CD4-positive, alpha-beta T cell treated with Interleukin-12 subunit alpha and Interleukin-12 subunit beta, for 1 hour (primary cell): ENCODE measurements at places on chromosomes 11 and 22.
A peak's percentile ranks its signal among the peaks of the same experiment; 100 is the strongest.

DNA sequence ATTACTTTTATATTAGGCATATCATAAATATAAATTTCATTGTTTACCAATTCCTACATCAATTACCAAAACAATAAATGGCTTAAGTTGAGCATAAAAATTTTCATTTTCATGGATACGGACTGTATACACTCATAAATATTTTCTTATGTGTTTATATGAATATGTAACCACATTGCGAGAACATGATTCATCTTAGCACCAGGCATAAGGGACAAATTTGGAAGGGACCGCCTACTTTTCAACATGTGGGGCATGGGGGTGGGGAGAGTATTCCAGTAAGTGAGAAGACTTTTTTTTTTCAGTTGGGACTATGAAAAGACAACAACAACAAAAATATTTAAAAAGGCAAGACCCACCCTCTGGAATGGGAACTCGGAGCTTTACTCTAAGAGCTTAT lies 296.1 kb downstream of the RAB38 start:
- DNase-seq: no peak

- DNase-seq: no peak
Observed at GRCh38 chr11:62909107-62909894, 11.9 kb downstream of the CHRM1 start.

- no peak for DNase-seq
Observed at GRCh38 chr11:115894176-115894575, 390.0 kb upstream of the CADM1 start.

DNA sequence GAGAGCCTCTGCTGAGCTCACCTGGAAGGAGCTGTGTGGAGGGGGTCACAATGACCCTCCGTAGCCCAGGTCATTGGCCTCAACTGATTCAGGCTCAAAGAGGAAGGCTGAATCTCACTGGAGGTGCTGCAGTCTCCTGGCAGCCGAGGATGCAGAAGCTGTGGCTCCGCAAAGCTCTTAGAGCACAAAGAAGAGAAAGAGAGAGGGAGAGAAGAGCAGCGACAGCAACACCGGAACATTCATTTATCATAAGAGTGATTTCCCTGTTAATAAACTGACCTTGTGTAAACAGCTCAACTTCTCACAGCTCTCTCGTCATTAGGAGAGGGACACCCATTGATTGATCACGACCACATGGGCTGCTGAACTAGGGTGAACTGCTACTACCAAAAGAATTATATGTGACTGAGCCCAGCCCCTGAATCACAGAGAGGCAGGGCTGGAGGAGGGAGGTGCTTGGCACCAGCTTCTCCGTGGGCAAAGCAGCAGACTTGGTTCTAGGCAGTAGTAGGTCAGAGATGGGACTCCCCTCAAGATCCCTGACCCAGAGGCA lies 281.7 kb downstream of the NXPE2 start:
- no peak for DNase-seq

DNA sequence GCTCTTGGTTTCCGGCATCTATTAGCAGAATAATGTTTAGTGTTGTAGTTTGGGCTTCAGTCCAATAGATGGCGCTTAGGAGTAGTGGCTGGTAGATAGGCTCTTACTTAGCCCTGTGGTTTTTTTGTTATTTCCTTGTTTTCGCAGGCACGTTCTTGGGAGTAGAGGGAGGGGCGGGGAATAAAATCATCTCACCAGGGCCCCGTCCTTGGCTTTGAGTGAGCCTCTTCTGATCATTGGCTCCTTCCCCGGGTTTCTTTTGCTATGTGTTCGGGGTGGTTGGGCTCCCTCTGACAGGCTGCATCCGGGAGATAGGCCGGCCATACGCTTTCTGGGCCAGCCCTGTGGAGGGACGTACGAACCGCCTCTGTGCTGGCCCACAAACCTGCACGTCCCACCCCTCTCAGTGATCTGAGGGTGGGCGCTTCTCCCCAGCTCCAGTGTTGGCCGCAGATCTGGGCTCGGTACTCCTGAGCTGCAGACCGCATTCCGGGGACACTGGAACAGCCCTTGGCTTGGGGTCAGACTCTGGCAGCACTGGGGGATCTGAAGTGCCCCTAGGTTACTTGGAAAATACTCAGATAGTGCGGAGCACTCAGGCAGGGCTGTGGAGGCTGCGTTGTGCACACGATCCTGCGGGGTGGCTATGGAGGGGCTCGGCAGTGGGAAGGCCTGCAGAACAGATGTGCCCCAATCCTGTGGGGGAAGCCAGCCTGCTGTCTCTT lies 217.0 kb downstream of the DYNC2H1 start:
- peak; percentile 64 for DNase-seq

DNA sequence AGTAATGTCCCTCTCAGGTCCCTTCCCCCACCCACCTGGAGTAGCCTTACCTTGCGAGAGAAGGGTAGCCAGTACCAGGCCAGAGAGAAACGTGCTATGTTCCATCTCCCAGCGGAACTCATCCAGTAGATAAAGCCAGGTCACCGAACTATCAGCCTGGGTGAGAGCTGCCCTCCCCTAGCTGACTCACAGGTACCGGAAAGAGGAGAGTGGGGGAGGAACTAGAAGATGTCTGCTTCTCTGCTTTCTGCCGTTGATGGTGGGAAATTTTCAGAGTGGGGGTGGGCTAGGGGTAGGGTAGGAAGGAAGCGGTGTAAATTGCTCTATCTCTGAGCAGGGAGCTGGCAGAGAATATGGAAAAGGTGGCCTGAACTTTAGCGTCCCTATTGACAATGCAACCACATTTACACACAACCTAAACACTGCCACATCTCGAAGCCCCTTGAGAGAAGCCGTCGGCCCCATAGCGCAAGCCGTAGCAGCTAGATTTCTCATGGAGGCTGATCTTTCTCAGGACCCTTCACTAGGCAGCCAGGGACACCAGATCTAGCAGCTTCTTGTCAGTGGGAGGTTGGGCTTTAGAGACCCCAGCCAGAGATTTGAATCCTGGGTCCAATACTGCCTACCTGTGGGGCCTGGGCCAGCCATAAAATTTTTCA lies at the start of gene CD3D:
CD3D (minus strand) TSS at position 203 of the 659 bp plus-strand sequence; CDS start at position 105, 98 bp downstream.
- DNase-seq: peak; percentile 81

DNA sequence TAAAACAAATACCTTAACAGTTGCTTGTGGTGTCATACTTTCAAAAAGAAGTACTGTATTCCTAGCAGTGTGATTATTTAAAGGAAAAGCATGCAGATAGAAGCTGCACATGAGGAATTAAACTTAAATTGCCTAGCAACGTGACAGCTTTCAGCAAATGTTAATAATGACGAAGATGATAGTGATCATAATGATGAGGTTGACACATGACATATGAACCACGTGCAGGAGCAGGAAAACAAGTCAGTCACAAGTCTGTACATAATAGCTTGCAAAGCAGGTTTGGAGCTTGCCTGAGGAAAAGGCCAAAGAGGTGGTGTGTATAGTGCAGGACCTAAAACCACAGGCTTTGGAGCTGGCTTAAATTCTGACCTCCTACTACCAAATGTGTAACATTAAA lies 30.6 kb upstream of the PIK3C2A start:
- no peak for DNase-seq

DNA sequence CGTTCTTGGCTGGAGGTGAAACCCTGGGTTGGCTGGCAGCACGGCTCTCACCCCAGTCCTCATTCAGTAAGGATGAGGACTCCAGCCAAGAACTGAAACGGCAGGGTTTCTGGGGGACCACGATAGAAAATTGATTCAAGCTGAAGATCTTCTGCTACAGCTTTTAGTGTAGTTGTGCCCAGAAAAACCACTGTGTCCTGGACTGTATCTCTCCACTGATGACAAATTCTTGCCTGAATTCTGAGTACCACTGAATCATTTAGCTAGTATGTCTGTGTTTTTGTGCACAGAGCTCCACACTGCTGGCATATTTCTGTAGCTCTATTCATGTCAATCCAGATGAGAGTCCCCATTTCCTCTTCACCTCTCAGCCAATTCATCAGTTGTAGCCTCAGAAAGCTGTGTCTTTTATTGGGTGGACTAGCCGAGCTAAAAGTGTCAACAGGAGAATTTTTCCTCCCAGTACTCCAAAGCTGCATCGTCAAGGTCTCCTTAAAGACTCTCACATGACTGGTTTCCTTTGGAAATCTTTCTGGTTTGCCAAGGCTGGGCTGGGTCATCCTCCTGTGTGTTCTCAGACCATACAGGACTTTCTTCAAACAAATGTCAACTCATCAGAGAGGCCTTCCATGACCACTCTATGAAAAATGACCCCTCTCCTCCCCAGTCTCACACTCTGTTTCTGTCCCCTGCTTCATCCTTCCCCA lies 144.6 kb downstream of the LDLRAD3 start:
- DNase-seq: no peak

GRCh38 chr11:95419915-95420314 lies 188.9 kb upstream of the SESN3 start:
- no peak for DNase-seq

DNA sequence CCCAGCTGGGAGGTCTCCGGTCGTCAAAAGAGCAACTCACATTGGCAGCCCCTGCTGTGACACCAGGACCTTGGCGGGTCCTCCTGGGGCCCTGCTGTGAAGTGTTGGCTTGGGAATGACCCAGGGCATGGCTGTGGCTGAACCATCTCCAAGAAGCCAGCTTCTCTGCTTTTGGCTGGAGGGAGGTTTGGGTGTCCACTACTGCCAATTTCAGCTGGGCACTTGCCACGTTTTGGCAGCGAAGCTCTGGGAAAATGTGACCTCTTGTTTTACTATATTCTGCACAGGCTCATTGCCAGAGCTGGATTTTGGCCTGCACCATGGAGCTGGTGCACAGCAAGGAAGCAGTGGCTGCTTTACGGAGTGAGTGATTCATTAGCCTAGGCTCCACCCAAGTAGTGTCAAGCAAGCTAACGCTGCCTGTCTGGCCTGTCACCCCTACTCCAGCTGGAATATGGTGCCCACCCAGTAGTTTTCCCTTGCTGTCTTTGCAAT lies 24.3 kb upstream of the SMCO4 start:
- no peak for DNase-seq

- DNase-seq: peak; percentile 64
Observed at GRCh38 chr11:121194731-121195596, 93.9 kb downstream of the TECTA start.

DNA sequence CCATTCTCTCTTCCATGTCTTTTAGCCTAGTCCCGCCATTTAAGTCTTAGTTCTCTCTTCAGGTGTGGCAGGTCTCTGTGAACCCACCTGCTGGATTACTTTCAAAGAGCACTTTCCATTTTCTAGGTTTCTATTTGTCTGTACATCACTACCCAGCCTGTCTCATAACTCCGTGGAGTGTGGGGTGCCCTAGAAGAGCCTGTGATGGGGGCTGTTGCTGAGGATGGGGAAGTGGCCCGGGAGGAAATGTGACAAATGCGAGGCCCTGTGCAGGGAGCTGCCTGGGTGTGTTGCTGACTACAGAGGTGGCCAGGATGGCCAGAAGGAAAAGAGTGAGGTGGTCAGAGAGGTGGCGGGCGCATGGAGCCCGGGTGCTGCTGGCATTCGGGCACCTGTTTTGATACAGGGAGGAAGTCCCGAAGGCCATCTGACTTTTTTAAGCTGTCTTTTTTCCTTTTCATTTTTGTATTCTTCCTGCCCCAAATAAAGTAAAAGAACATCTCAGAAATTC lies 10.7 kb downstream of the DGCR8 start:
- DNase-seq: no peak

GRCh38 chr11:44305470-44306051 lies 4.4 kb downstream of the ALX4 start:
- peak; percentile 26 for DNase-seq

- no peak for DNase-seq
Observed at GRCh38 chr11:72243173-72244059, 560 bp downstream of the PHOX2A start.

DNA sequence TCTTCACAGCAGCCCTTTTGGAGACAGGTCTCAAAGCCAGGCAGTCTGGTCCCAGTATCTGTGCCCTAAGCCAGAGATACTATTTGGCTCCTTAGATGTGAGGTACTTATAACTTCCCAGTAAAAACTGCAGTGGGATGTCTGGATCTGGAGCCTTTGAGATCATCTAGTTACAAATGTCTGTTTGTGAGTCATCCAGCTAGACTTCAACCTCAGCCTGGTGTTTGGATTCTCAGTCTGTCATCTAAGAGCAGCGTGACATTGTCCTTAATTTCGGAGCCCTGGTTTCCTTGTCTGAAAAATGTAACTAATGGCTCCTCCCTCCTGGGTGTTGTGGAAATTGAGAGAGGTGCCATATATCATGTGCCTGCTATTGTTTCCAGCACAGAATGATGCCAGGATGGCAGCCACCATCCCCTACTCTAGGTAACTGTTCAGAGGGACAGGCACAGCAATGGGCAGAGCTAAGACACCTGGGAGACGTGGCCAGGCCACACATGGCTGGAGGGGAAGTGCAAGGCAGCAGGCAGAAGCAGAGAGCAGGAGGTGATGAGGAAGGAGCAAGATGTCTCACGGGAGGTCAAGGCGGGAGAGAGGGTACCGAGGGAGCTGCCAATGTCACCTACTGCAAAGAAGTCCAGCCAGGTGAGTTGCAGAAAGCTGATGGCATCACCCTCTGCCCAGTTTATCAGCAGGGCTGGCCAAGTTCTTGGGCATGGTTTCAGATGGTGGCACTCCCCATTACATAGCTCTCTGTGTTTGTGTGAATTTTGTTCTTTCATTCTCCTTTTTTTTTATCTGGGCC lies 20.6 kb upstream of the ST3GAL4 start:
- no peak for DNase-seq

GRCh38 chr11:1428762-1429316 lies 39.1 kb downstream of the BRSK2 start:
- DNase-seq: no peak

DNA sequence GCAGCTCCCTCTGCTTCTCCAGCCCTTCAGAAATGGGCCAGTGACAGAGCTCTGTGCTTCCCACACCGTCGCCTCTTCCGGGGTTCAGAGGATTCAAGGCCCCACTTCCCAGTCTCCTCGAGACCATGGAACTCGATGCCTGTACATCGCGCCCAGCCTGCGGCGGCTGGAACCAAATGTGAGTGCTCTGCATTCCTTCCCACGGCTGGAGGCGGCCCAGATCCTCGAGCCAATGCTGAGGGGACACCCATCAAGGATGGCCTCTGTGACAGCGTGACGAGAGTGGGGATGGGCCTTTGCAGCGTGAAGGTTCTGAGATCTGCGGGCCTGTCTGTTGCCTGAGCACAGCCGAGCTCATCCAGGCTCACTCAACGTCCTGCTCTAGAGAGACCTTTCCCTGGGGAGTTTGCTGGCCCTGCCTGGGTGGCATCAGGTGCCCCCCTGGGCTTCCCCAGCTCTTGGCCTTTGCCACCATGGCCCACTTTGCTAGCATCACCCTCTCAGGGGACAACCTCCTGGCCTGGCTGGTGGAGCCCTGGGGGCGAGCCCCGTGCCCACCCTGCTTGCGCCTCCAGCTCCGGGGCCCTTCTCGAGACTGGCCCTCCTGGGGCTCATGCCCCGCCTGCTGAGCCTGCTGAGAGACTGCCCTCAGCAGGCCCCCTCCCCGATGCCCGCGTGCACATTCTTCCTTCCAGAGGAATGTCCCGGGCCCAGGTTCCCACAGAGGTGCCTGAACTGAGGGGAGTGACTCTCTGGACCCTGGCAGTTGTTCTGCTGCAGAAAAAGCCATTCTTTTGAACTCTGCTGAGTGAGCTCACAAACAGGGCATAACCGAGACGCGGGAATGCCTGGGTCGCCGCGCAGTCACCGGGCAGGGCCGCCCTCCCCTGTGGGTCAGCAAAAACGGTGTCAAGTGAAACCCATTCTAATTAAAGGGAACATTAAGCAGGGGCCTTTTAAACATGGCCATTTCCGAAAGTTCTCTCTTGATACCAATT lies 7.3 kb upstream of the MYEOV start:
- DNase-seq: no peak
